Suprapubic skin (tissue), 4 donors: ENCODE measurements at places on chromosomes 3 and 15.

DNA sequence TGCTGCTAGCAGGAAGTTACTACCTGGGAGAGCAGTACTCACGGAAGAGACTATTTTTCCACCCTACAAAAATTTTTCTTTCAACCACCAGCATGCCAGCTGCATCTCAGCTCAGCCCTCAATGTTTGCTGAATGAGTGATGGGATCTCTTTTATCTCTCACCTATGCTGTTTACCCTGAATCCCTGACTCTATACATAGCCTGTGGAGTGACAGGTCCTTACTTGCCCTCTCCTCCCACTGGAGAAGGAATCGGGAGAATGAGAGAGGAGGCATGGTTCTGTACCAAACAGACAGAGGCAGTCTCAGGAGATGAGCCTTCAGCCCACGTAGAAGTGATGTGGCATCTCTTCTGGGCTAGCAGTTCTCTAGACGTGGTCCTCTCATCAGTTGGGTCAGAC lies 6.7 kb upstream of the DGKG start:
- DNase-seq, result no peak

GRCh38 chr3:141782386-141782932 lies 19.3 kb downstream of the GRK7 start:
- no peak for DNase-seq

- DNase-seq, result no peak
These were observed 64.8 kb downstream of the NTRK3 start for GRCh38 chr15:88191812-88192165.

- DNase-seq, result no peak
These were observed 40.3 kb downstream of the ABHD2 start for GRCh38 chr15:89128320-89129122.

GRCh38 chr3:156981005-156981404 lies 154.9 kb downstream of the LEKR1 start:
- no peak for DNase-seq
